ENCODE measurements at places on chromosomes 12 and 14. TPM values are rescaled to one million over a fixed set of nuclear protein-coding genes. Genes with fewer than 3 reads are reported as not detected.

DNA sequence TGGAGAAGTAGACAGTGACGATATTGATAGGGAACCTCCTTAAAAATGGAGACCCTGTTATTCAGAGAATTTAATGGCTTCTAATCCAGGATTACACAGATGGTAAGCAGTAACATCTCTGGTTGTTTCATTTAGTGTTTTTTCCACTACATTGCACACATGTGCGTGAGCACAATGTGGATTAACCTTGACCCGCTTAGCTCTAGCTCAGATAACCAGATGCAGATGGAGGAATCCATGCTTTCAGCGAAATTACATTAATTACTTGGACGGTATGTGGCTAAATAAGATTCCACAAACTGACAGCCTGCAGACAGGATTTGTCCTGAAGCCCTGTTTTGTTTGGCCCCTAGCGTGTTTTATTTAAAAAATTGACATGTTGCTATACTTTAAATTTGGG lies 378.4 kb downstream of the CCDC91 start:
- DNase-seq = no peak

Gene GSG1
- total RNA-seq = 0.46 TPM

Gene CAMKK2
- total RNA-seq = 44.5 TPM

DNA sequence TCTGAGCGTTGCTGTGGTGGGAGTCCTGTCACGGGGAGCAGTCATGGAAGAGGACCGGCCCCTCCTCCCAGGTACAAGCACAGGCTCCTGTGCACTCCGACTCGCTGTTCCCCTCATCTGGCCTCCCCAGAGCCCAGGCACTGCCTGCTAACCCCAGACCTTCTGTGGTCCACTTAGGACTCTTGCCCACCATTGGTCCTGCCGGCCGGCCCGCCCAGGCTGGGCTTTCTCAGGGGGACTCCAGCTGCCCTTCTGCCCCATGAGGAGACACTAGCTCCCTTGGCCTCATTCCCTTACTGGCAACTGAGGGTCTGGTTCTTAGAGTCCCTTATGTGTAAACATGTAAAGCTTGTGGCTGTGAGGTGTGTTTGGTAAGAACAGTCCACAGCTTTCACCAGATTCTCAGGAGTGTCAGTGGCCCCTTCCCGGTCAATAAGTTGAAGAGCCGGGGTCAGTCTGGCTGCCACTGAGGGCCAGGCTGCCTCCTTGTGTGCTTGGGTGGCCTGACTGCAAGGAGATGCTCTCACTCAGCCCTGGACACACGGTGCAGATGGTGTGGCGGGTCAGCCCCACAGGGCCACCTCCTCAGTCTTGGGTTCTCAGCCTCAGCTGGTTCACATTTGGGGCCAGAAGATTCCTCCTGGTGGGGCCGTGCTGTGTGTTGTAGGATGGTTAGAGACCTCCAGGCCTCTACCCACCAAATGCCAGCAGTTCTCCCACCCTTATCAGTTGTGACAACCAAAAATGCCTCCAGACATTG lies 43.6 kb downstream of the DDX51 start:
- no peak for DNase-seq

Data from endothelial cell (in vitro differentiated cells).